ENCODE measurements at places on chromosomes 1 and 21.
A peak's percentile ranks its signal among the peaks of the same experiment; 100 is the strongest.

DNA sequence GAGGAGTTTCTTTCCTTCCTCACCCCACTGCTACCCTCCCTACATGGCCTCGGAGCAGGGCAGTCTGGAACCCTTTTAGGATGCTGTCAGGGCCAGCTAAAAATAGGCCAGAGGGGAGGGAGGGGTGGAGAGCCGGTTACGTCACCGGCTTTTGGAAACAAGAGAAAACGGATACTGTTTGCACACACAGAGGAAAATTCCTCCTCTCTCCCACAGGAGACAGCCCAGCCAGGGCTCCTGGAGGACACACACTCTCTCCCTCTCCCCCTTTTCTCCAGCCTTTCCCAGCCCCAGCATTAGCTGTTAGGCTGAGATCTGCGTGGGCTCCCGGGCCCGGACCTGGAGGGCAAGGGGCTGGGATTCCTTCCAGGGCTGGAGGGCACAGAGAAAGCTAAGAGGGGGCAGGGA, 20.0 kb upstream of the ALDH4A1 start:
- peak; percentile 89 for DNase-seq

GRCh38 chr1:11245248-11245647, 17.1 kb downstream of the MTOR start:
- DNase-seq: no peak

GRCh38 chr1:183281039-183281438, 95.0 kb downstream of the LAMC2 start:
- peak; percentile 47 for DNase-seq

DNA sequence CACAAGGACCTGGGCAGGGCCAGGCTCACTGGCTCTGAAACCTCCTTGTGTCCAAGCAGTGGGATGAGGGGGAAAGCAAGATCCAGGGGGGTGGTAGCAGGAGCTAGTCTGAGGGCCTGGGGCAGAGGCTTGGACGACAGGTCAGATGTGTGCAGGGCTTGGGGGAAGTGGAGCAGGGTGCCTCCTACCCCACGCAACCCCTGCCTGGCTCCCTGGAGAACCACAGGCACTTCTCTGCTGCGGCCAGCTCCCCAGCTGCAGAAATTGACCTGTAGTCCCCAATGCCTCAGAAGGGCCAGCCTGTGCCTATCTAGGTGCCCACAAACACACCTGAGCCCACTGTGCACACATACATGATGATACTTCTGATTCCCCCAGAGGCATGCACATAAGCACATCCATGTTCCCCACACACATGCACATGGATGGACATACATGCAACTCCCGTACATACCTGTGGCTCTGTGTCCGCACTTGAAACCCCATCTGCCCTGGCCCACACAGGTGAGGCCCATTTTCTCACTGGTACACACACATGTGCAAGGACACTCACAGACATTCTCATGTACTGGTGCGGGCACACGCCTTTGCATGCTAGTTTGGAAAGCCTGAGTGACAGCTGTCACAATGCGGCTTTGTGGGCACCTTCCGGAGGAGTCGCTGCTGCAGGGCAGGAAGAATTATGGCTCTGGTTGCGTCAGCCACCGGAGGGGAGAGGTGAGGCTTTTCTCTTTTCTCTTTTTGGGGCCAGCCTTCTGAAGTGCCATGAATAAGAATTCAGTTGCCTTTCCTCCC, 247.2 kb upstream of the CSF3R start:
- no peak for DNase-seq

GRCh38 chr1:234553240-234554188, 56.5 kb downstream of the IRF2BP2 start:
- peak; percentile 98 for DNase-seq

DNA sequence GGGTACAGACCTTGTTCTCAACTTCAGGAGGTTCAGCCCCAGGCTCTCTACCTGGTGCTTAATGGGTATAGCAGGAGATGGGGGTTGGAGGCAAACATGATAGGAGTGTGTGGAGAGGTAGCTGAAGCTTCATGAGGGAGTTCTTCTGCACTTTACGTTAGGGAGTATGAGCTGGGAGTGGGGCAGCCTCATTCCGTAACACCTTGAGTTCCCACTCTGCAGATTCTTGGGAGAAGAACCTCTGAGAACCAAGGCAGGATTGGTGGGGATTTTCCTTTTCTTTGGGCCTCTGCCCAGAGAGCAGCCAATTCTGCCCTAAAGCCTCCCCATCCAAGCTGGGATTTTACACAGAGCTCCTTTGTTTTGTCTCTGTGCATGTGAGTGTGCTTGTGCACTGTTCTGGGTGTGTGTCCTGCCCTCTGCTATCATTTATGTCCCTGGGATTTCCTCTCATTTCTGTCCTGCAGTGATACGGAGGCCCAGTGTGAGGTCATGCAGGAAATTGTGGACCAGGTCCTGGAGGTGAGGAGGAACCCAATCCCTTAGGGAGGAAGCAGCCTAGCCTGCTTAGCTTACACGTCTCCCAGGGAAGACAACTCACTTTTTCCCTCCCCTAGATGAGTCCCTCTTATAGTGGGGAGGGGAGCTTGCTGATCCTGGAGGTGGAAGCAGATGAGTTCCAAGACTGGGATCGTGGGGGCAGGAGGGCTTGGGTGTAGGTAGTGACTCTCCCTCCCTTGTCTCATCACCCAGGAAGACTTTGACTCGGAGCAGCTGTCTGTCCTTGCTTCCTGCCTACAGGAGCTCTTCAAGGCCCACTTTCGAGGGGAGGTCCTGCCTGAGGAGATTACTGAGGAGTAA, 11.6 kb upstream of the SLC27A3 start:
- DNase-seq: no peak

DNA sequence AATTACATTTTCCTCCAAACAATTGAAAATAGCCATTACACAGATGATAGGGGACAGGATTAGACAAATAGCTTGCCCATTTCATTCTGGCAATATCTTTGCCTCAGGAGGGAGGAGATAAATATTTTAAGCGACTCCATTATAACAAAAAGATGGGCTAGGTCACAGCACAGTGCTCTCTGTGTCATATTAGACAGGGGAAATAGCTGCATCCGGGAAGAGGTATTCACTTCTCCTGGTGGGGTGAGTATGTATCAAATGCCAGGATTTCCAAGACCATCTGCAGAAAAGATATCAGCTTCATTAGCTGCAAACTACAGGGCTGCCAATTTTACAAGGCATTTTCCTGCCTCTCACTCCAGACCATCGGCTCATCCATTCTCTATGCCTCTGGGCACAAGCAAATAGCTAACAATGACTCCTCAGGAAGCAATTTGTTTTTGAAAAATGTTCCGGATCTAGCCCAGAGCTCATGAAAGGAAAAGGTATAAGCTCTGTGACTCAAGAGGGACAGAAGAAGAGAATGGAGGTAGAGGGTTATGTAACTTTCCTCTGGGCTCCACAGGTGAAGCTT, 41.9 kb upstream of the ANGPTL7 start:
- DNase-seq: no peak

GRCh38 chr1:59952065-59952464, 25.5 kb upstream of the CYP2J2 start:
- DNase-seq: peak; percentile 28

- no peak for DNase-seq
Measured at GRCh38 chr1:156467906-156468305, 32.7 kb downstream of the MEF2D start.

GRCh38 chr1:75083223-75083622, 51.0 kb upstream of the LHX8 start:
- no peak for DNase-seq

DNA sequence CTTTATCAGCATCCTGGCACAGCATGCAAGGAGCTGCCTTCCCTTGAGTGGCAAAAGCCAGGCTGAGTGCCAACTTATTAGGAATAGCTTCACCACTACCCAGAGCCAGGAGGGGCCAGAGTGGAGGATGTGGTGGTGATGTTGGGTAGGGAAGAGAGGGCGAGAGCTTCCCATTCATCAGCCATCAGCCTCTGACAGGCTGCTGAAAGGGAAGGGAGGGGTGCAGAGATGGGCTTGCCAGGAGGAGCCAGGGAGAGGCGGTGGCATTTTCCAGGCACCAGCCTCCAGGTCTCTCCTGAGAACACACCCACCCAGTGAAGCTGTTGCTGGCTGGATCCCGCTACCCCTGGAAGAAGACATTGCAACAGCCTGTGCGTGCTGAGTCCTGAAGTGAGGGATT, 168.5 kb downstream of the ACTL8 start:
- DNase-seq: no peak

- DNase-seq: peak; percentile 75
Measured at GRCh38 chr1:31723828-31724359, 20.1 kb upstream of the COL16A1 start.

DNA sequence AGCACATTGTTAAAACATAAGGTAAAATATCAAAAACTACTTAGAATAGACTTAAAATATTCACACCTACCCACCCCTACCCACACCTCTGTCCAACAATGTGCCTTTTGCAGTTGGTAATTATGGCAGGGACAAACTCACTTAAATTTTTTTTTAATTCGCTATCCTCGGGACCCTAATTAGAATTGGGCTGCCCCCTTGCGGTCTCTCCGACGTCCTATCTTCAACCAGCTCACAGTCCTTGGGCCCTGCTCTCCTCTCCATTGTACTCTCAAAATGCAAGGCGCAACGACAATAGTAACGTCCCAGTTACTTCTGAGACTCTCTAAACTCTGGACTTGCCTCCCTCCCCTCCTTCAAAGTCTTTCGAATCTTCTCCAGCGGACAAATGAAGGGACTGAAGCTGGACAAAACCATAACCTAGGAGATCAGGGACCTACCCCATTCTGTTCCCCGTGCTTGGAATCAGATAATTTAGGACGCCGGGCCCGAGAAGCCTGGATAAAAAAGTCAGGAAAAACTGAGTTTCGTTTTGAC, 1.1 kb upstream of the CIART start:
- DNase-seq: peak; percentile 62

- DNase-seq: no peak
Measured at GRCh38 chr1:227736814-227737432, 1.7 kb downstream of the SNAP47 start.

DNA sequence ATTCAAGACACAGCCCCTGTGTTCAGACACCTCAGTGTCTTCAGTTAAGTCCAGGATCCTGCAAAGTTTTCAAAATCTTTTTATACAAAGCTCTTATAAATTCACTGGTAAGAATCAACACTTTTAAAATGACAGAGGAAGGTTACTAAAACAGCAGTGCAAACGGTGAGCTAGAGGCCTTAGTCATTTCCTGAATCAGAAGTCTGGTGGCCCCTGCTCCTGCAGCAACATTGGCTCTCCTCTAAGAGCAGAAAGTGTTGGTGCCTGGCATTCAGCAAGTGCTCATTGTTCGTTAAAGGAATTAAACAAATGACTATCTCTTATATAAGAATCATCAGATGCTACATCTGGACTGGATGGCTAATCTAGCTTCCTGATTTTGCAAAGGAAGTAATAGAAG, 282.9 kb downstream of the PTGER3 start:
- DNase-seq: peak; percentile 33

GRCh38 chr1:16980473-16981268, at the start of gene MFAP2:
Gene MFAP2 (minus strand): TSS chr1:16980620. CDS start chr1:16978273, 2,347 bp downstream.
- peak; percentile 56 for DNase-seq

- peak; percentile 25 for DNase-seq
Measured at GRCh38 chr1:115677182-115677555, 35.4 kb downstream of the VANGL1 start.

- DNase-seq: no peak
Measured at GRCh38 chr1:36831186-36831810, 203.0 kb downstream of the GRIK3 start.

DNA sequence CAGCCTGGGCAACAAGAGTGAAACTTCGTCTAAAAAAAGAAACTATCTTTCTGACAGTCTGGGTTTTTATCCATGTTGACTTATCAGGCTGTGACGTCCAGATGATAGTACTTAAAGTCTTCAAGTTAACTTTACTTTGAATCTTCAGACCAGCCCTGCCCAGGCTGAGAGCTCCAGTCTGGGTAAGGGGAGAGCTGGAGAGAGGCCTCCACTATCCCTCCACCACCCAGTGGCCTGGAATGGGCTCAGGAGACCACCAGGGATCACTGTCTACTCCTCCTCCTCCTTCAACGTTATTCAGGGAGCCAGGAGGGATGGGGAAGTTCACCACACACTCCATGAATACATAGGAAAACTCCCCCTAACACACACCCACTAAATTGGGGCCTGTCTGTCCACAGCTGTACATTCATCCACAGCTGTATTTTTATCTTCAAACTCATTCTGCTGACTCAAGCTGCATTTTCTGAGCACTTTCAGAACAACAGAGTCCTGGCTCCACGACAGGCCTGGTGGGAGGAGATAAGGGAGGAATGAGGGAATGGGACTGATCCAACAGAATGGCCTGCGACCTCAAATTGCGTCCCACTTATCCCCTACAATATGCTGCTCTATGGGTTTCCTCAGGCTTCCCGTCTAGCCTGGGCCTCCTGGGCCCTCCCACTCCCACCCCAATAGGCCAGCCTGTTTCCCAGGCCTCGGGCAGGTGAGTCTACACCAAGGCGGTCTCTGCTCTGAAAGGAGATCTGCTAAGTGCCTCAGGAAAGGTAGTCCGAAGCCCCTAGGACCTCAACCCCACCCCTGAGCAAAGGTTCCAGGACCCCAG, 1.8 kb downstream of the SLC45A3 start:
- peak; percentile 33 for DNase-seq

DNA sequence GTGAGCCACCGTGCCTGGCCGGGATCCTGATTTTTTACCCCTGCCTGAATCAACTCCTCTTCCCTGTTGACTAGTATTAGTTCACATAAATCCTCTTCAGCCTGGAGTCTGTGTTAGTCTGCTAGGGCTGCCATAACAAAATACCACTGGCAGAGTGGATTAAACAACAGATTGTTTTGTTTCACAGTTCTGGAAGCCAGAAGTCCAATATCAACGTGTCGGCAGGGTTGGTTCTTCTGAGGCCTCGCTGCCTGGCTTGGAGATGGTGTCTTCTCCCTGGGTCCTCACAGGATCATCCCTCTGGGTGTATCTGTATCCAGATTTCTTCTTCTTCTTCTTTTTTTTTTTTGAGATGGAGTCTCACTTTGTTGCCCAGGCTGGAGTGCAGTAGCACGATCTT, 18.2 kb downstream of the DOP1B start:
- no peak for DNase-seq

- no peak for DNase-seq
Measured at GRCh38 chr1:16973215-16973614, 7.2 kb downstream of the MFAP2 start.

DNA sequence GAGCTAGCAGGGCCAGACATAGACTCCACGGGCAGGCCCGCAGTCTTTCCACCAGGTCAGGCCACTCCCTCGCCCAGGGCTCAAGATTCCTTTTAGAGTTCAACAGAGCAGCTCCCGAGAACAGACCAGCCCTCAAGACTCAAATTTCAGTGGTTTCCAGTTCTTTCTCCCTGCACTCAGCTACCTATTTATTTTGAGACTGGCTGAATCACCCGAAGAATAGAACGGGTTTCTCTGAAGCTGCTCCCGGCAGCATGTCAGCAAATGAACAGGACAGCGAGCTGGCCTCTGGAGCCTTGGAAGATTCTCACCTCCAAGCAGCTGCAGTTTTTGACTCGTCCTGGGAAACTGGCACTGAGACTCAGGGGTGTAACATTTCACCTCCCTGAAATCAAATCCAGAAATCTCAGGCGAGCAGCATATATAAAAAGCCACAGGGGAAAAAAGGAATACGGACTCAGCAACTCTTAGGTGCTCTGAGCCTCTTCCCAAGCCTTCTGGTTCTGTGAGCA, 177.9 kb downstream of the CLIC6 start:
- peak; percentile 68 for DNase-seq

GRCh38 chr1:244346972-244347618, 104.6 kb downstream of the ADSS2 start:
- no peak for DNase-seq

Measured in fibroblast of upper back skin (primary cell).